Calu3 (cell line): ENCODE measurements at places on chromosomes 4 and X.

DNA sequence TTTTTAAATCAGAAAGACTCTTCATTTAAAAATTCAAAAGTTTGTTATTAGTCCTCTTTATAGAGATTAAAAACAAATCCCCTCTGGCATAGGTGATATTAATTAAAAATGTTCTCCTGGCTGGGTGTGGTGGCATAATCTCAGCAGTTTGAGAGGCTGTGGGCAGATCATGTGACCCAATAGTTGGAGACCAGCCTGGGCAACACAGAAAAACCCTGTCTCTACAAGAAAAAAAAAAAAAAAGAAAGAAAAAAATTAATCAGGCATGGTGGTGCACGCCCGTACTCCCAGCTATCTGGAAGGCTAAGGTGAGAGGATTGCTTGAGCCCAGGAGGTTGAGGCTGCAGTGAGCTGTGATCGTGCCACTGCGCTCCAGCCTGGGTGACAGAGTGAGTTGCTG lies 38.9 kb downstream of the RASGEF1B start:
- no peak for DNase-seq

- peak; percentile 18 for DNase-seq
These were observed 58.0 kb downstream of the PPEF2 start for GRCh38 chr4:75844151-75844662.

DNA sequence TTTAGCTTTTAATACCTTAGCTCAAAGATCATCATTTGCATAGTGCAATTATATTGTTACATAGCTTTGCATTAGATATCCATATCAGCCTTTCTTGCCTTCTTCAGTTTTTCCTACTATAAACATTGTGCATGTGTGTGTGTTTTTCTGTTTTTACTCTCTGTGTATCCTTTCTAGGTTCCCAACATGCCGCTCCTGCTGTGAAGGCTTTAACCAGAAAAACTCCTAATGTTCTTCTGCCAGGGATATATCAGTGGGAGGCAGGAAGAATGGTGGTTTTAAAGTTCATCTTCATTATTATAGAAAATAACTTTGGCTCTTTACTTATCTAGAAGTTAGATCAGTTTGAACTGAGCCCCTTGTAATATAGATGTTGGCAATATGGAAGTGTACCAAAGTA lies 61.2 kb downstream of the CPE start:
- DNase-seq, result no peak

- peak; percentile 36 for DNase-seq
These were observed 132.3 kb downstream of the CBR4 start for GRCh38 chr4:168877511-168878491.

DNA sequence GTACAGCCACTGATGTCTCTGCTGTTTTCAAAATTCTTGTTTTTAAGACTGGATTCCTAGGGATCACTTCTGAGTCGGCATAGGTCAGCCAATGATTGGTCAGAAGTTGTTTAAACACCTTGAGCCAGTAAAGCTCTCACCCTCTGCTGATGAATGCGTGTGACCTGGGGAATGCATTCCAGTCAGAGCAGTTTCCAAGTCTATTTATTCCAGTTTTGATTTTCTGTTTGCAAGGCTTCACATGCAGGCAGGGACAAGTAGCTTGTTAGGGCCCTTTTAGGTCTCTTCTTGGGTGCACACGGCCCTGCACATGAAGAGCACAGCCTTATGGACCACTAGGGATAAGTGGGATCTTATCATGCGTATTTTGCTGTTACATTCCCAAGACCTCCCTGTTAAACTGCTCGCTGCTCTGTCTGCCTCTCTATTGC lies 47.0 kb downstream of the KLHL15 start:
- DNase-seq, result no peak

- peak; percentile 33 for DNase-seq
These were observed 203.5 kb downstream of the PRDM5 start for GRCh38 chr4:120718979-120719566.

DNA sequence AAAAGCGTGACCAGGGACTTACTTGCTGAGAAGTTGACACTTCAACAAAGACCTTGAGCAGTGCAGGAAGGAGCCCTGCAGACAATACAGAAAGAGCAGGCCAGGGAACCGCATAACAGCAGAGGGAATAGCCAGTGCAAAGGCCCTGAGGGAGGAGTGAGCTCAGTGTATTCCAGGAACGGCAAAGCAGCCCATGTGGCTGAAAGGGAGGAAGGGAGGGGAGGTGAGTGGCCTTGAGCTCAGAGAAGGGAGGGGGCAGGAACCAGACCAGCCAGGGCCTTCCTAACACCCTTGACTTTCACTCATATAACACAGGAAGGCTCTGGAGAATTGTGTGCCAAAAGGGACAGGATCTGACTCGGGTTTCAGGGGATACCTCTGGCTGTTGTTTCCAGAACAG lies 112.2 kb downstream of the BCOR start:
- DNase-seq, result no peak

GRCh38 chr4:48127231-48127630 lies 6.8 kb downstream of the TXK start:
- no peak for DNase-seq

DNA sequence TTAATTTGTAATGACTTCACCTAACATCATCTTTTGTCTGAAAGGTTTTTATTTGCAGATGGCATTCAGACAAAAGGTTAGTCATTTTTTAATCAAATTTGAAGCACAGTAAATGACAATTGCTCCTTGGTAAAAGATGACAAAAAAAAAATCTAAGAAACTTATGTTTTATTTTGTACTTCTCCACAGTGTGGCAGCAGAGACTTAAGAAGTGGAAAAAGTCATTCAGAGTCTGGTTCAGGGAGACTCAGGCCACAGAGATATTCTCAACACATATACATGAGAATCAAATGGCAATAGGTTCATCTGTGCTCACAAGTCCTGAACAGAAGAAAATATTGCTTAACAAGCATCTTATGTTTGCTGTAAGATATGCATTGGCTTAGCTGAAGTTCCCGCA lies 436.2 kb downstream of the KCNIP4 start:
- DNase-seq, result no peak

DNA sequence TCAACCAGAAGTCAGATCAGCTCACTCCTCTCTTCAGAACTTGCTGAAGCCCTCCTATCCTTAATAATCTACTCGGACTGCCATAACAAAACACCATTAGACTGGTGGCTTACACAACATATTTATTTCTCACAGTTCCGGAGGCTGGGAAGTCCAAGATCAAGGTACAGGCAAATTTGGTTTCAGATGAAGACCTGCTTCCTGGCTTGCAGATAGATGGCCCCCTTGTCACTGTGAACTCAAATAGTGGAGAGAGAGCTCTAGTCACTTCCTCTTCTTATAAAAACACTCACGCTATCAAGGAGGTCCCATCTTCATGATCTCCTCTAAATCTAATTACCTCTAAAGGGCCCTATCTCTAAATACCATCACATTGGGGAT lies 125.1 kb downstream of the CAMK2D start:
- no peak for DNase-seq

GRCh38 chr4:3445829-3446545 lies 4.2 kb downstream of the HGFAC start:
- no peak for DNase-seq

DNA sequence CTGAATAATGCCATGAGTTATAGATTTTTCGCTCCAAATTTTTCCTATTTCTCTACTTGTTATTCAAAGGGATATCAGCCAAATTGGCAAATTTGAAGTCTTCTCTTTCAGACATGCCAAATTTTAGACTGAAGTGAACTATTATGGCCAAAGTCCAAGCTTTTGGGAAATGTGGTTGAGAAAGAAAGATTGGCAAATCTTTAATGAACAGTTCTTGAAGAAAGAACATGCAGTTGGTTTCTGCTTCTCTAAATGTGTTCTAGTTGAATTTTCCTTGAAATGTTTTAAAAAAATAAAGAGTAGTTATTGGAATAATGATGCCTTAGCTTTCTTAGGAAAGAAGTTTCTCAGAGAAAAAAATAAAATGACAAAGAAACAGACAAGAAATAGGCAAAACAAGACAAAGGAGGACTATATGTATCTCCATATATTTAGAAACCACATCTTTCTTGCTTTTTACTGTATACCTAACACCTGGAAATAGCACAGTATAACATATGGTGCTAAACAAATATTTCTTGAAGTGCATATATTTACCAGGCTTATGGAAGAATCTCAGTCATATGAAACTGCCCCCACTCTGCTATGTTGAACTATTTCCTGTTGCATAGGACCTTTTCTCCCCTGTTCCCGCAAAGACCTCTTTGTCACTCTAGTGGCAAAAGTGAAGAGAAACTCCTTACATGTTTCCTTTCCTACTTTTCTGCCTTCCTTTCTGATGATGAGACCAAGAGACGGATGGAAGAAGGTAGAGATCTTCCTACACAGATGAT lies 250.0 kb downstream of the ARHGAP24 start:
- no peak for DNase-seq

- DNase-seq, result no peak
These were observed 11.4 kb upstream of the TIMM8A start for GRCh38 chrX:101359966-101360365.

DNA sequence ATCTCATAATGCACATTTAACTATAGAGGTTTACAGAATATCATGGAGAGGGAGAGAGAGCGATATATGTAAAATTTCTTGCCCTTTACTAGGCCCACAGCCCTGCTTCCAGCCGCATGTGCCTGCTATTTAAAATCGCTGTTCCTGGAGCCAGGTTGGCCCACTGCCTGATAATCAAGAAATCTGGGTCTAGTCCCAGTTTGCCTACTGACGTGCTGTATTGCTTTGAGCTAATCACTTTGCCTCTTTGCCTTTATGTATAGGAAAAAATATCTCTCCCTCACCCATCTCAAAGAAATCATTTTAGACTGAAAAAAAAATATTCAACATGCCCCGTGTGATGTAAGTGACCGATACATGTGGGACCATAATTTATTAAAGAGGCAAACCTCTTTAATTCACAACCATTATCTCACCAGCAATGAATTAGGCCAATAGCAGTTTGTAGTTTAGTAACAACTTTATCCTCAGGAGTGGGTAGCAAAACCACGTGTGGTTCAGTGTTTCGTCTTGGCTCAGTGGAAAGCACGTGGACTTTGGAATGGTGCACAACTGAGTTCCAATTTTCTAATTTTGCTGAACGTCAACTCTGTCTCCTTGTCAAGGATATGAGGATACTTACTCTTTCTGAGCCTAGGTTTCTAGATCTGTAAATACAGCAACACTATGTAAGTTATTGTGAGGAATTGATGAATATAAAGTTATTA lies 62.6 kb downstream of the GRXCR1 start:
- DNase-seq, result no peak
